LoVo (cell line): ENCODE measurements at places on chromosomes 7 and 10.

- no peak for DNase-seq
Measured at GRCh38 chr10:86962136-86962980, 4.0 kb downstream of the SNCG start.

GRCh38 chr7:26200038-26200443 lies 505 bp downstream of the HNRNPA2B1 start:
- DNase-seq: peak; percentile 76

- DNase-seq: no peak
Measured at GRCh38 chr10:108709927-108710722, 1213.2 kb downstream of the XPNPEP1 start.

- DNase-seq: no peak
Measured at GRCh38 chr7:139842401-139843210, 13.5 kb downstream of the TBXAS1 start.

- peak; percentile 4 for DNase-seq
Measured at GRCh38 chr7:112370436-112370835, 79.8 kb upstream of the IFRD1 start.
